Keratinocyte (primary cell): ENCODE measurements at places on chromosomes 12 and 14. TPM values are rescaled to one million over a fixed set of nuclear protein-coding genes. Genes with fewer than 3 reads are reported as not detected.

The AMHR2 gene
- polyA plus RNA-seq: 0.04 TPM in 1 of 3 replicates, not detected in the others

The SOX5 gene
- polyA plus RNA-seq: 0.10 TPM in 1 of 3 replicates, not detected in the others

- H3K4me3 ChIP-seq: no peak overlapping the region
- H3K4me1 ChIP-seq: no peaks in the 10 kb centered on the region
- no peaks in the 10 kb centered on the region for H3K36me3 ChIP-seq
- DNase-seq: no peak
- H3K27me3 ChIP-seq: no peaks in the 10 kb centered on the region
Measured at GRCh38 chr12:102468261-102468915, 12.0 kb downstream of the IGF1 start.

- peaks cover 7% of the 10 kb centered on the region for H3K36me3 ChIP-seq
- H3K27me3 ChIP-seq: no peaks in the 10 kb centered on the region
- no peak for DNase-seq
- H3K27ac ChIP-seq: peak overlapping the region; percentile 99
- peak overlapping the region; percentile 82 for H3K4me3 ChIP-seq
Measured at GRCh38 chr12:27969624-27970400, 2.7 kb downstream of the PTHLH start.

GRCh38 chr12:131740626-131741025 lies 29.7 kb downstream of the SFSWAP start:
- H3K4me3 ChIP-seq: no peak overlapping the region
- peaks cover 10% of the 10 kb centered on the region for H3K4me1 ChIP-seq
- DNase-seq: no peak
- no peak overlapping the region for H3K27ac ChIP-seq
- H3K27me3 ChIP-seq: no peaks in the 10 kb centered on the region
- peaks cover 17% of the 10 kb centered on the region for H3K36me3 ChIP-seq

- H3K4me3 ChIP-seq: no peak overlapping the region
- H3K27me3 ChIP-seq: no peaks in the 10 kb centered on the region
- no peak overlapping the region for H3K27ac ChIP-seq
- H3K4me1 ChIP-seq: no peaks in the 10 kb centered on the region
- no peaks in the 10 kb centered on the region for H3K36me3 ChIP-seq
Measured at GRCh38 chr12:16555630-16556029, 50.3 kb downstream of the LMO3 start.

The REM2 gene
- polyA plus RNA-seq: 0.04 to 0.06 TPM (median 0.05 TPM) in 3 replicates

The KRT6C gene
- 203 to 1,358 TPM (median 357 TPM) in 3 replicates for polyA plus RNA-seq

The MYH7 gene
- polyA plus RNA-seq: not detected in 3 replicates

- no peak overlapping the region for H3K4me3 ChIP-seq
- no peaks in the 10 kb centered on the region for H3K36me3 ChIP-seq
- DNase-seq: no peak
- H3K27me3 ChIP-seq: no peaks in the 10 kb centered on the region
Measured at GRCh38 chr14:100140452-100141078, 18.9 kb downstream of the DEGS2 start.

The SPSB2 gene
- 4.9 to 8.7 TPM (median 5.1 TPM) in 3 replicates for polyA plus RNA-seq

The SLC7A8 gene
- polyA plus RNA-seq: 28.4 to 32.8 TPM (median 29.1 TPM) in 3 replicates

The CYP46A1 gene
- polyA plus RNA-seq: 0.01 TPM in 2 of 3 replicates, not detected in the other

The GALNT9 gene
- polyA plus RNA-seq: 0.13 TPM in 1 of 3 replicates, not detected in the others

The SLCO1B1 gene
- polyA plus RNA-seq: not detected in 3 replicates

The LIN7A gene
- not detected in 3 replicates for polyA plus RNA-seq

The ANO4 gene
- polyA plus RNA-seq: 11.2 to 18.1 TPM (median 16.7 TPM) in 3 replicates

The TMEM119 gene
- polyA plus RNA-seq: not detected in 3 replicates

DNA sequence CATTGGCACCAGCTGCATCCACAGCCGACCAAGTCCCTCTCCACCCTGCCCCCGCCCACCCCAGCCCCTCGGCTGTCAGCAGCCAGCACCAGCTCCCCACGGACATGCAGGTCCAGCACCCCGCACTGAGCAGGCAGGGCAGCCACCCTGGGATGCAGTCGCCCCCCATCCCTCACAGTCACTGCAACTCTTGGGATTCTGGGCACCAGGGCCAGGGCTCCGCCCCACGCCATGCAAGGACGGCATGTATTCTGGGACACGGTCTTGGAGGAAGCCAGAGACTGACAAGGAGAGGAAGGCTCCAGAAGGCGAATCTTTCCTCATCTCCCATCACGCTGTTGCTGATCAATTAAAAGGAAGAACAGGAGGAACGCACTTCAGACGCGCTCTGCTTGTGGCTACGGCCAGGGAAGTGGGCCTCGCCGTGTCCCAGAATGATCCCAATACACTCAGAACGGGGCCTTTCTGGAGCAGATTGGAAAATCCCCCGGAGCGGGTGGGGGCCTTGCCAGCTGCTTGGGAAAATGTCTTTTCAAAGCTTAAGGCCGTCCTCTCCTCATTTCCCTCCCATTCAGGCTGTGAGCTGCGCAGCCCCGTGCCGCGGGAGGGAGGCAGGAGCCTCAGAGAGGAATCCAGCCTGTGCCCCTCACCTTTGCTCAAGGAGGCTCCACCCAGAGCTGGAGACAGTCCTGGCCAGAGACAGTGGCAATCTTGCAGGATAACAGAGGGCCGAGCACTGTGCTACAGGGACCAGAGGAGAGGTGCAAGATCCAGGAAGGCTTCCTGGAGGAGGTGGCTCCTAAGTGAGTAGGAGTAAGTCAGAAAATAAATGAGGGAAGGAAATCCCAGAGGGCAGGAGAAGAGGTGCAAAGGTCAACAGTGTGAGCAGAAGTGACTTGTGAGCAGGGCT lies 54.1 kb upstream of the DIO3 start:
- no peaks in the 10 kb centered on the region for H3K27me3 ChIP-seq
- no peak overlapping the region for H3K27ac ChIP-seq
- H3K36me3 ChIP-seq: no peaks in the 10 kb centered on the region
- H3K4me3 ChIP-seq: no peak overlapping the region
- no peak for DNase-seq

The DTX1 gene
- not detected in 3 replicates for polyA plus RNA-seq

The PTGDR gene
- not detected in 3 replicates for polyA plus RNA-seq

DNA sequence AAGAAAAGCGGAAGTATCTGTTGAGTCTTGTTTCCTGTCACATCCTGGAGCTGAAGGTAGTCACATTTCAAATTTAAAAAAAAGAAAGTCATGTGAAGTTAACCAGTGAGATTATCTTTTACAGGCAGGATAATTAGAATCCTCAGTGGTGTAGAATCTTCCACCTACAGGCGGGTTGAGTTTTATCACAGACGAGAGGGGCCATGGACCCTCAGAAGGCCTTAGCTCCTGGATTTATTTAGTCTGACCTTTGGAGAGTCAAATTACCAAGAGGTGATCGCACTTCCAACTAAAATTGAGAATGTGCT lies 13.0 kb upstream of the GNG2 start:
- H3K36me3 ChIP-seq: no peaks in the 10 kb centered on the region
- no peak overlapping the region for H3K27ac ChIP-seq
- peaks cover 4% of the 10 kb centered on the region for H3K4me1 ChIP-seq
- no peak for DNase-seq

GRCh38 chr12:26122061-26122680 lies 2.7 kb downstream of the BHLHE41 start:
- no peaks in the 10 kb centered on the region for H3K36me3 ChIP-seq
- DNase-seq: no peak
- H3K4me3 ChIP-seq: peak overlapping the region; percentile 45
- no peak overlapping the region for H3K27ac ChIP-seq
- peaks cover 21% of the 10 kb centered on the region for H3K27me3 ChIP-seq
- H3K4me1 ChIP-seq: peaks cover 13% of the 10 kb centered on the region

DNA sequence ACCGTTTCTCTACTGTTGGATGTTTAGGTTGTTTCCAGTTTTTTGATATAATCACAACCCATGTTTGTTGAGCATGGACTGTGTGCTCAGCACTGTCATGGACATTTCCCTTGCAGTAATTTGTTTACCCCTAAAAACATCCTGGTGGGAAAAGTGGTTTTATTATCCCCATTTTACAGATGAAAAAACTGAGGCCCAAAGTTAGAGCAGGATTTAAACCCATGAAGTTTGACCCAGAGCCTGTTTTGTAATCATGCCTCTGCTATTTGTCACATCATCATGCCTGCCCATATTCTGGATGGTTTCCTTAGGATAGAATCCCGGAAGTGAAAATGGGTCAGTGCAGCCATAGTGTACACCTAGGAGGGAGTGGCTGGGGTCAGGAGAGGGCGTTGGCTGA lies 17.0 kb upstream of the LRP1-AS start:
- peaks cover 22% of the 10 kb centered on the region for H3K36me3 ChIP-seq
- H3K4me1 ChIP-seq: peaks cover 29% of the 10 kb centered on the region
- no peak overlapping the region for H3K4me3 ChIP-seq
- H3K27me3 ChIP-seq: no peaks in the 10 kb centered on the region
- no peak for DNase-seq

The PLCZ1 gene
- polyA plus RNA-seq: 0.15 to 0.62 TPM (median 0.18 TPM) in 3 replicates

DNA sequence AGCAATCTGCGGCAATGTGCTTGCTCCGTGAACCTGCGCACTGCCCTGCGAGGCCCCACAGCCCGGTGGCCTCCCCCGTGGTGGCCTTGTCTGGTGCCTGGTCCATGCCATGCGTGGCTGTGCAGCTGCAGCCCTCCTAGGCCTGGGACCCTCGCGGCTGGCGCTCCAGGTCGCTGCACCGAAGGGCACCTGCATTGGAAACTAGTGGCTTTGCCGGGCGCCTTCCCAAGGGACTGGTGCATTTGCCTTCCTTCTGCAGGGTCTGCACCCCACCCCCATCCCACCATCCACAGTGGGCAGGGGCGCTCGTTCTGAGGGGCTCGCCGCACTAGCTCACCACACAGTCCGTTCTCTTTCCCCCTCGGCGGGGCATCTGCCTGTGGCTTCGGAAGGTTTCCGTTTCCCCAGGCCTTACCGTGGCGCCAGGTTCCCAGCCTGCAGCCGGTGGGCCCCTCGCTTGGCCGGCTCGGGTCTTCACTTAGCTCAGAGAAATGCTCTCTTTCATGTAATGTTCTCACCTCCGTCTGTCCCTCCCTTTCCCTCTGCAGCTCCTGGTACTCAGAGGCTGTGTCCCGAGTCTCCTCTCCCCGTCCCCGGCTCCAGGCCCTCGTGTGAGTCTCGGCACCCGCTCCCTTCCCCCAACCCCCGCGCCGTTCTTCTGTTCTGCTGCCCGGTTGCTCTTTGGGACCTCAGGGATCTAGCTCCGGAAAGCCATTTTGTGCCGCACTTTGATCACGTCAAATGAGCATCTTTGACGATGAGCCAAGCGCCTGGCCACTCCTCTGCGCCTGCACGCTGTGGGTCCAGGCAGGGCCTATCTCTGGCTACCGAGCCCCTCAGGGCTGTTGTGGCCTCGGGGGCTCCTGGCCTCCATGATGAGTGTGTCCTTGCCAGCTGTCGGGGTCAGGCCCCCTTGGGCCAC lies 31.9 kb downstream of the JAG2 start:
- no peak overlapping the region for H3K4me3 ChIP-seq
- H3K4me1 ChIP-seq: no peaks in the 10 kb centered on the region
- no peak for DNase-seq
- no peak overlapping the region for H3K27ac ChIP-seq
- H3K36me3 ChIP-seq: peaks cover 11% of the 10 kb centered on the region

The BDKRB1 gene
- 2.8 to 3.5 TPM (median 3.4 TPM) in 3 replicates for polyA plus RNA-seq

The INHBC gene
- 0.04 TPM in 1 of 3 replicates, not detected in the others for polyA plus RNA-seq

GRCh38 chr14:68784978-68785533 lies 7.8 kb downstream of the ZFP36L1 start:
- H3K27me3 ChIP-seq: no peaks in the 10 kb centered on the region
- peaks cover 12% of the 10 kb centered on the region for H3K36me3 ChIP-seq
- no peak overlapping the region for H3K4me3 ChIP-seq

GRCh38 chr14:68796418-68797101 lies 3.7 kb upstream of the ZFP36L1 start:
- peaks cover 21% of the 10 kb centered on the region for H3K4me1 ChIP-seq
- peak overlapping the region; percentile 100 for H3K27ac ChIP-seq
- no peak for DNase-seq
- peaks cover 8% of the 10 kb centered on the region for H3K36me3 ChIP-seq
- peak overlapping the region; percentile 81 for H3K4me3 ChIP-seq
- no peaks in the 10 kb centered on the region for H3K27me3 ChIP-seq

The RFX4 gene
- polyA plus RNA-seq: not detected in 3 replicates
